ENCODE measurements at places on chromosomes 5 and 9.

DNA sequence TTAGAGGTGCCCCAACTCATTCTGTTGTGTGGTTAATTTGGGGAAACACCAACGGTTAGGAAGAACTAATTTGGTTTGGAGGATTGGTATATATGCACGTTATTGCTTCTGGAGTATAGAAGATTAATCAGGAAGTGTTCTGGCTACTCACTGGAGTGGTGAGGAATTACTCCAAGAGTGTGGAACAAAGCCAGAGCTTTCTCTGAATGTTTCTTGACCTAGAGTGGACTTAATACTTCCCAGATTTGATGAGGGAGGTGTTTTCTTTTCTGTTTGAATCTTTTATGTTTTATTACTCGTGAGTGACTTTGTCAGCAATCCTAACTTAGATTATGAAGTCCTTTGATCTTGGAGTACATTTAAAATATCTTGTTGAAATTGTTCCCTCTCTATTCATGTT lies 163.7 kb downstream of the MAN2A1 start:
- no peak for DNase-seq

DNA sequence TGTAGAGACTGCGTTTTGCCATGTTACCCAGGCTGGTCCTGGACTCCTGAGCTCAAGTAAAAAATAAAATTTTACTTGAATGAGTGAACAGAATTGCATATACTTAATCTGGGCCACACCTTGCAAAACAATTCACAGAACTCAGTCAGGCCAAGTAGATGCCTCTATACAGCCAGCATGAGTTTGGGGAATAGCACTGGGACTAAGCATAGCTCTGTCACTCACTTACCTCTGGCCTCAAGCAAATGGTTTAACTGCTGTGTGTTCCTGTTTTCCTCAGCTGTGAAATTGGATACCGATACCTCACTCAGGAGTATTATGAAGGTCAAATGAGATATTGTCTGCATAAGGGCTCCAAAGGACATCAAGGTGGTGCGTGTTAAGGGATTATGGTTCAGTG lies 10.9 kb upstream of the FRMPD1 start:
- no peak for DNase-seq

GRCh38 chr5:65474130-65474711 lies 7.5 kb downstream of the ADAMTS6 start:
- no peak for DNase-seq

GRCh38 chr5:57207681-57208080 lies 33.8 kb downstream of the GPBP1 start:
- DNase-seq, result no peak

DNA sequence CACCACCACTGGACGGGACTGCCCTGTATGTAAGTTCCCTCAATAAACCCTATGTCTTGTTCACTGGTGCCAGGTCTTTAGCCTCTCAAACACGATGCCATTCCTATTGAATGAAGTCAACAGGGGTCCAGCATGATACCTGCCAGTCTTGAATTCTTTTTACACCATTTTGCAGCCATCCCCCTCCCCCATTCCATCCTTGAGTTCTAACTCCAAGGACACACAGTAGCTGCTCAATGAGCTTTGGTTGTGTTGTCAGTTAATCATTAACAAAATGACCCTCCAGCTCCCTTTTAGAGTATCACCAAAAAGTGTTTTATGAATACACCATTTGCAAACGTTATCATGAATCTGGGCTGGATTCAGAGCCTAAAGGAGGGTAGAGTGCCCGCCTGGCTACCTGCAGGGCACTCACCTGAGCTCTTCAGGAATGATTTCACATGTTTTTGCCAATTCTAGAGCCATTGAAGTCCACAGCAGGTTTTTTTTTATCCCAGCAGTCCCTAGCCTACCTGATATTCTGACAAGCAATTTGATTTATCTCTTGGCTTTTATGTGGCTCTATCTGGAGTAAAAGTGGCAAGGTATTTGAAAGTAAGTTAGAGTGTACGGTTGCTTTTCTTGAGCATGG lies 271.8 kb downstream of the SMARCA2 start:
- DNase-seq, result no peak

DNA sequence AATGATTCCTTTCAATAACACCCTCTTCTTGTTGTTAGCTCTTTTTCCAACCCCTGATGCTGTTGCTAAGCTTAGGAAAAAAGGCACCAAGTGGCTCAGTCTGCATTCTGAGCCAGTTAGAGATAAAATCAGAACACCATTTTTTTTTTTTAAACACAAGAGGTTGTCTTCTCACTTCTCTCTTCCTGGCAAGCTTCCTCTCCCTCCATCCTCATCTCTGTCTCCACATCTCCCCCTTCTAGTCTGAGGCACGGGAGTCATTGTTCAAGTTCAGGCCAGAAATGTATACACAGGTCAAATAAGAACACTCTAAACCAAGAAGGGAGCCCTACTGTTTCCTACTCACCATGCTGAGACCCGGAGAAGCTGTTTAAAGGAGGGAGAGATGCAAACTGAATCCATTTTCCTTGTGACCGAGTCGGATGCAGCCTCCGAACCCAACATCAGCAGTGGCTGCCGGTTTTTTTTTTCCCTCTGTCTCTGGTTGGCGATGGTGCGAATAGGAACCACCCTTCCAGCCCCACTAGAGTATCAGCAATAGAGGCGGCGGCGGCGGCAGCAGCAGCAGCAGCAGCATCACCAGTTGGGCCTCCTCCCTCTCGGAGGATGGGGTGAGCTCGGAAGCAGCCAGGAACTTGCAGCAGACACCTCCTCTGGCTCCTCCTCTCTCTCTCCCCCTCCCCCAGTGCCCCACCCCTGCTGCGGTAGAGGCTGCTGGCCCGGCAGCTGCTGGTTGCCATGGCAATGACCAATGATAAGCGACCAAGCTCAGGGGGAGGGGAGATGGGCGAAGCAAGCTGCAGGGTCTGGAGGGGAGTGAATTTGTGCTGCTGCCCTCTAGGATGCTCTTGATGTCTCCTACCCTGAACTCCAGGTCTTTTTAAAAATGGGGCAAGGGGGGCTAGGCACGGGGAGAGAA lies at the start of gene JAKMIP2:
Gene JAKMIP2, minus strand, starts transcription at position 619 of the 919 bp plus-strand sequence. CDS start 110,922 bp downstream, outside the sequence.
- DNase-seq, result peak; percentile 68

GRCh38 chr5:177425196-177425800 lies 1.2 kb upstream of the GRK6 start:
- no peak for DNase-seq

- no peak for DNase-seq
Measured at GRCh38 chr9:88773627-88774244, 217.5 kb upstream of the S1PR3 start.

DNA sequence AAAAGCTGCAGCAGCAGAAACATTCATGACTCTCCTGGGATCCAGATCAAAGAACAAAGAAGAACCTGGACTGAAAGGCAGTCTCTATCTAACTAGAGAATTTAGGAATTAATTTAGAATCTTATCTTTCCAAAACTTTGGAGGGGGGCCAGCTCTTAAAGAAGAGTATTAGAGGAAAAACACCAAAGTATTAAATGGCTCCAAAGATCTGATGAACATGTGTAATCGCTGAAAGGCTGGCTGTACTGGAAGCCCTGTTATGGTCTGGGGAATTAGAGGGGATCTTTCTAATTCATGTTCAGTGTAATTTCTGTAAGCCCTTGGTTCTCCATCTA lies 316.8 kb downstream of the CWC27 start:
- DNase-seq, result no peak

- DNase-seq, result no peak
Measured at GRCh38 chr5:78243639-78244038, 50.9 kb downstream of the AP3B1 start.

DNA sequence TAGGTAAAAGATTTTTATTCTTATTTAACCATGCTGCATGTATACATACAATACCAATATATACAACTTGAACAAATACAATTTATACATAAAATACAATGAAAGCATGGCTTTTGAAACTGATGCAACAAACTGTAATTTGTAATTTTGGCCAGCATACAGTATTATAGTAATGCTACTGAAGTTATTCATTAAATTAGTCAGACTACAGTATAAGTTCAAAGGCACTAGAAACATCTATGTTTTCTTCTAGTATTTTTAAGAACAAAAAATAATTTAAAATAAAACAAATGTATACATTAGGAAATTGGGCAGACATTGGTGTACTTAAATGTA lies 18.8 kb downstream of the IL4 start:
- no peak for DNase-seq

- DNase-seq, result no peak
Measured at GRCh38 chr5:153237671-153238332, 252.7 kb upstream of the GRIA1 start.

DNA sequence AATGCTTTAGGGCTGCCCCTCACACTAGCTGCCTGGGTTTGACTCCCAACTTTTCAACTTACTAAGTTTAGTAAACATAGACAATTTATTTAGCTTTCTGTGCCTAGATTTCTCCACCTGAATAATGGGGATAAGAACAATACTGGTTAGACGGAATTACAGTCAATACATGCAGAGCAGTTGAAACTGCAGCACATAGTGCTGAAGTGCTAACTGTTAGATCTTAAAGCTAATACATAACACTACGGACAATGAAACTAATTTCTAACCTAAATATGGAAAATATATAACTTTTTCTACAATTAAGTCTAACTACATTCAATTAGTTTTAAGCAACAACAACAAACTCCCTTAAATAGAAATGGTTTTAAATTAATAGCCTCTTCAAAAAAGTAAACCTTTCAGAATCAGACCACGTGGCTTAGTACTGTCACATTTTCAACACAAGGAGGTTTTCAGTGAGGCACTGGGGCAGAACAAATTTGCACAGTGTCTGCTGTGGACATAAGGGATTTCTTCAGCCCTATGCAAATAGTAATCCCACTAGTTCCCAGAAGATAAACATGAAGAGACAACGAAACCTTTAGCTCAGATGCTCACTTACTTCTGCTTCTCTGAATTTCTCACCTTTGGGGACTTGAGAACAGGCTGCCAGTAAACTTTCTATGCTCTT lies 293.4 kb downstream of the EDIL3 start:
- DNase-seq, result no peak

DNA sequence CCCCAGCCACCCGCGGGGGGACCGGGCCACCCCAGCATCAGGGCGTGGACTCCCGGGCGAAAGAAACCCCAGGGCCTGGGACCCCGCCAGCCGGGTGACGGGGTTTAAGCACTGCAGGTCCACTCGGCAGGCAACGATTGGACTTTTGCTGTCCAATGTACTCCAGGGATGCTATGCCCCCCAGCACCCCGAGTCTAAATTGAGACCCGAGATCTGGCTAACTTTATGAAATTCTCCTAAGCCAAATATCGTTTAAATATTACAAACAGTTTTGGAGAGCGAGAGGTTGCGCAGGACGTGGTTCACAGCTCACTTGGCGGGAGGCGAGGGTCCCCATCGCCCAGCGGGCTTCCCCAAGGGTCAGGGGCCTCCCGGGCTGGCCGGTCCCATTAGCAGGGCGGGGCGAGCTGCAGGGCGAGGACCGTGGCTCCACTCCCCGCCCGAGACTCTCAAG lies 384 bp upstream of the MRPS2 start:
- no peak for DNase-seq

- no peak for DNase-seq
Measured at GRCh38 chr9:36128349-36128748, 8.2 kb upstream of the GLIPR2 start.

- no peak for DNase-seq
Measured at GRCh38 chr5:81167544-81167943, 65.6 kb upstream of the CKMT2 start.

- no peak for DNase-seq
Measured at GRCh38 chr9:122008559-122008958, 84.5 kb downstream of the TTLL11 start.

GRCh38 chr5:77280036-77280435 lies 69.6 kb downstream of the PDE8B start:
- no peak for DNase-seq

- no peak for DNase-seq
Measured at GRCh38 chr5:80990971-80991370, 30.8 kb downstream of the RASGRF2 start.

DNA sequence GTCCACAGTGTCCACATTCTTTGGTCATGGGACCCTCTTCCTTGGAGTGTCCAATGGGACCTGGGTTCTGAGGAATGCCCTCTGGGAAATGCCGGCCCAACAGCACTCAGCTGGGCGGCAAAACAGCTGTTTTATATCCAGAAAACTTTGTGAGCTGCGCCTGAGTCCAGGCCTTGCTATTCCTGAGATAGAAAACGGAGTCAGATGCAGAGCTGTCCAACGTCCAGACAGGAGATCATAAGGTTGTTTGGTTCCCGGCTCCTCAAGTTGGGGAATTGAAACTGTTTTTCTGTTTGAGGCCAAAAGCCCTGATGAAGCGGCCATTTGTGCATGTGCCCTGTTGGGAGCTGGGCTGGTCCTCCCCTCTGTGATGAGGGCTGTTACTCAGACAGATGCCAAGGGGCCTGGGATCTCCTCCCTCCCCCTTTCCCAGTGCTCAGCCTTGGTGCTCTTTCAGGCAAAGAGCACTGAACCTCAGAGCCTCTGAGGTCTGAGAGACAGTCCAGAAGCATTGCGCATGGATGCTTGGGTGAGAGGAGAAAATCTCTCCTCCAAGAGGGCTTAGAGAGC lies 66.6 kb upstream of the GARNL3 start:
- DNase-seq, result no peak

- peak; percentile 67 for DNase-seq
Measured at GRCh38 chr5:171984748-171985419, 21.6 kb downstream of the FBXW11 start.
